T1000 (cell line): ENCODE measurements at places on chromosomes 2 and 18.

DNA sequence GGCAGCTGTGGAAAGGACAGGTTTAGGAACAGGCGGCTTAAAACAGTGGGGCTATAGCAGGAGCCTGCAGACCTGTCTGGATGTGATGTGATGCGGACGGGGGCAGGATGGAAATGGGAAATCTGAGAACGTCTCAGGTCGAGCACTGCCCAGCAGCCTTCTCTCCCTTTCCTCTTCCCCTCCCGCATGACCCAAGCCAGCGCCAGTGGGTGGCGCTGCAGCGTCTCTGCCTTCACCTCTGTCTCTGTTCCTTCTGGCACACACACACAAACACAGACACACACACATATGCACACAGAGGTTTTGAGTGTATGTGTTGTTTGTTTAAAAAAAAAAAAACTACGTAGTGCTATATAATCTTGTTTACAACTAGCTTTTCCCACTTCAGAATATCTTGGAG lies 82.0 kb upstream of the SLC66A3 start:
- DNase-seq, result no peak

- no peak for DNase-seq
These were observed 119.8 kb downstream of the MAPK4 start for GRCh38 chr18:50679656-50680055.

DNA sequence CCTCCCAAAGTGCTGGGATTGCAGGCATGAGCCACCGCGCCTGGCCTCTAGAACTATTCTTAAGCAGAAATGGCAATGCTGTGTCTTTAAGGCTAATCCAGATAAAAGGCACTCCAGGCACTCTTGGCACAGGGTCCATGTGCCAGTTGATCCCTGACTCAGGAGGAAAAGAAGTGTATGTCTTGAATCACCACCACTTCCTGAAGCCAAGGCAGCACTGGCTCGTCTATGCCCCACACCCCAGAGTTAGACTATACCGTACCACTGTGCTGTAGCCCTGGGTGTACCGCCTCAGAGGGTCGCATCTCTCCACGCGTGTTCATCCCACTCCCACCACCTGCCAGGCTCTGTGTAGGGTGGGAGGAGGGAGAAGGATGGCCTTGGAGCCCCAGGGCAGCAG lies 9.0 kb downstream of the TNFRSF11A start:
- no peak for DNase-seq

DNA sequence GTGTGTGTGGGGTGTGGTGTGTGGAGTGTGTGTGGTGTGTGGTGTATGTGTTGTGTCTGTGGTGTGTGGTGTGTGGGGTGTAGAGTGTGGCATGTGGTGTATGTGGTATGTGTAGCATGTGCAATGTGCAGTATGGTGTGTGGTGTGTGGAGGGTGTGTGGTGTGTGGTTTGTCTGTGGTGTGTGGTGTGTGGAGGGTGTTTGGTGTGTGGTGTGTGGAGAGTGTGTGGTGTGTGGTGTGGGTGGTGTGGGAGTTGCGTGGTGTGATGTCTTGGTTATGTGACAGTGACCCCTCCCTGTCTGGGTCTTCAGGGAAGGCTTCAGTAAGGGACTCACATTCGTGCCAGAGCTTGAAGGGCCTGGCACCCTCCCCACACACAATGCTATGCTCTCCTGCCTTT lies 718.2 kb upstream of the SOX11 start:
- DNase-seq, result no peak

DNA sequence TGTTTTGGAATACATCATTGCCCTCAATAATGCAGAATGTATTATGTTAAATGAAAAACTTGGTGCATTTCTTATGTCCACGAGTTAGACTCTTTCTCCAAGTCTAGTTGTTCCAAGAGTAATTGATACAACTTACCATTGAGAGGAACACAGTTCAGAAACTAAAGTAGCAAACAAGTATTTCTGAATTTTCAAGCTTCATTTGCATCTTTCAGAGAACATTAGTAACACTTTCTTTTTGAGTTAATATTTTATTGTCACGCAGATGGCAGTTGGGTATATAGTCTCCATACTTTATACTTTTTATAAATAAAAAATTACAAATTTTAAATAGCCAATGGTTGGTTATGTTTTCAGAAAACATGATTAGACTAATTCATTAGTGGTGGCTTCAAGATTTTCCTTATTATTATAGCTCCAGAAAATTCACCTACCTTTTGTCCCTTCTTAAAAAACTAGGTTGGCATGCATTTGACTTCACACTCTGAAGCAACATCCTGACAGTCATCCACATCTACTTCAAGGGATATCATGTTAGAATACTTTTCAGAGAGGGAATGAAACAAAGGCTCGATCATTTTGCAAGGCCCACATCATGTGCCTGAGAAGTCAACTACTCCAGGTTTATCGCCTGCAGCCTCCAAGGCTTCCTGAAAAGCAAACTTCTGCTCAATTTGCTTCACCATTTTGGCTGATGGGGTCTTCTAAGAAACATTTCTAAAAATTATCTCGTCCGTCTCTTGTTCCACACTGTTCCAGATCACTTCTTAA lies 29.9 kb downstream of the LYPD6B start:
- no peak for DNase-seq

DNA sequence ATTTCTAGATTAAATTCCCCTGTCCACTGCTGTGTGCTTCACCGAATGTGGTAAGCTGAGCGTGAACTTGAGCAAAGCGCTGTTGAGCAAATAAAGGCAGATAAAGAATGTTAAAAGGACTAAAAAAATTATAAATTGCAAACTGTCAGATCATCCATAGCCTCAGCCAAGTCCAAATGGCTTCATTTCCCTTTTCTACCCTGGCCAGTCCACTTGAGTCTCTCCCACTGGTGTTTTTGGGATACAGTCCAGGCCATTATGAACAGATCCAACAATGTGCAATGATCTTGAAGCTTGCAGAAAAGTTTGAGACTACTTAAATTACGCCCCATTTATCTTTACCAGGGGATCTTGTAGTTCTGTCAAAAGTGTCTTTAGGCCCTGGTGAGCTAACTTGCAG lies 254.6 kb upstream of the PIK3C3 start:
- DNase-seq, result no peak

GRCh38 chr2:206274434-206275311 lies at the start of gene ZDBF2:
Gene ZDBF2, plus strand, starts transcription at chr2:206274663. Its CDS starts 7,187 bp downstream, at chr2:206281850.
- DNase-seq, result peak; percentile 48

DNA sequence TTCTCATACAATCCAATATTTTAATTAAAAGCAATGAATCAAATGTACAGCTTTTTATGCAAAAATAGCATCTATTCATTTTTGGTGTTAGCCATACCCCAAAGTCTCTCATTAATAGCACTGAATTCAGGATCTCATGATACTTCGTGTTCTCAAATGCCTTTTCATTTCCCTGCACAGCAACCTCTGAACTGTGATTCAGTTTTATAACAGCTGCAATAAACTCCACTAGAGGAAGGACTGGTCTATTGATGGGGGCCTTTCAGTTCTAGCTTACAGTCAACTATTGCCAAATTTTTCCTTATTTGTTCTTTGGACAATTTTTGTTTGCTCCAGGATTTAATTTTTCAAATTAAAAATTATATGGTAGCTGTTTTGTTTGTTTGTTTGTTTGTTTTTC lies 4.8 kb upstream of the TMEM87B start:
- no peak for DNase-seq
